ENCODE measurements at places on chromosomes 4 and X.
A peak's percentile ranks its signal among the peaks of the same experiment; 100 is the strongest.

- DNase-seq = no peak
Observed at GRCh38 chrX:130563476-130563875, 161.7 kb downstream of the RBMX2 start.

- no peak for DNase-seq
Observed at GRCh38 chrX:148161701-148162100, 180.6 kb downstream of the FMR1NB start.

DNA sequence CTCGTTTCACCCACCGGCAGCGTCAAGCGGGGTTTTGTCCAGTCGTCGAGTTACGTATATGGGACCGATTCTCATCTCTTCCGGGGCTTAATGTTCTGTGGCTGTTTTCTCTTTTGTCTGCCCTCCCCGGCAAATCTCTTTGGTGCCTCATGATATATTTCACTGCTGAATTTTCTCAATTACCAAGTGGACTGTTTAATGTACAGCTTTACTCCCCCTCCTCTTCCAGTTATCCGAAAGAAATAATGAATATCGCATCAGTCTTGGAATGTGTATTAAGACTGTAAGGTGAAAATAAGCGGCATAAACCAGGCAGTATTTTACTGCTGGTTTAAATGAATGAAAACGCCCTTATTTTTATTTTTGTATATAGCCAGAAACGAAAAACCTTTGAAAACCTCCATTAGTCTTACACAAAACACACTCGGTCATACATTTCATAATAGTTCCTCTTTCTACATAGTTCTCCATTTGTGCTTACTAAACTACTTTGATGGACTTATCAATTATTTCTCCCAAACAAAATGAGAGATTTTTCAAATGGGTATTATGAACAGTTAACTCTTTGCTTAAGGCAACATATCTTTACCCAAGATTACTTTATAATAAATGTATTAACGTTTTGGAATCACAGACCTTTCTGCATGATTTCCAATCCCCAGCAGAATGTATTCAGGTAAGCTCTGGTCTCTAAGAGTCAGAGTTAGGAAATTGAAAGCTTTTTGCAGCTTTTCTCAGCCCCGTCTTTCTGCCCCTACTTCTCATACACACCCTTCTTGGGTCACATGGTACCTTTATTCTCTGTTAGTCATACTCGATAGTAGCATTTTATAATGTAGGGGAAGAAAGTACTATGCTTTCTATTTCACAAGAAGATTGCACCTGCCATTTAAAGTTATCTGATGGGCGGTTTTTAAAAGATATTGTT is 979 bp downstream of the RP2 start:
- no peak for DNase-seq

DNA sequence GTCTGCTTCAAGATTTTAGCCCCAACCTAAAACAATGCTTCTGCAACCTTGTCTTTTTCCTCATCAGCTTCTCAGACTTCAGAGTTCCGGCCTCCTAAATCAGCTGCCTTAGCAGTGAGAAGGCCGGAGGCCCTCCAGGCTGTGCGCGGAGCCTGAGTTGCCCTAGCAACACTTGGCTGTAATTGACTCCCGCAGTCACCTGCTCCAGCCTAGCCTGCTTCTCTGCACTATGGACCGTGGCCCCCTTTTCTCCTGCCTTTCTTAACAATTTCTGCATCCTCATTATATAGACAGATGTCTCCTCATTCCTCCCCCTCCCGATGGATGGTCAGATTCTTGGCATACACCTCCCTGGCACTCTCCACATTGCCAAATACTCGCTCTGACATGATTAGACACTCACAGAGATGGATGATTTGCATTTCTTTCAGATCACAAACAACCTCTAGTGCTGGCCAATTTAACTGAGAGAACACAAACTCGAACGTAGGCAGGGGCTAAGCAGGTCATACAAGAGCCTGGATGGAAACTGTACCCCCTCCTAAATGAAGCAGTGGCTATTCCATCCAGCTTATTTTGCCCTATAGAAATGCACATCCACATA is 9.5 kb upstream of the HUWE1 start:
- DNase-seq = no peak

- no peak for DNase-seq
Observed at GRCh38 chr4:134622199-134622598, 420.6 kb upstream of the PABPC4L start.

DNA sequence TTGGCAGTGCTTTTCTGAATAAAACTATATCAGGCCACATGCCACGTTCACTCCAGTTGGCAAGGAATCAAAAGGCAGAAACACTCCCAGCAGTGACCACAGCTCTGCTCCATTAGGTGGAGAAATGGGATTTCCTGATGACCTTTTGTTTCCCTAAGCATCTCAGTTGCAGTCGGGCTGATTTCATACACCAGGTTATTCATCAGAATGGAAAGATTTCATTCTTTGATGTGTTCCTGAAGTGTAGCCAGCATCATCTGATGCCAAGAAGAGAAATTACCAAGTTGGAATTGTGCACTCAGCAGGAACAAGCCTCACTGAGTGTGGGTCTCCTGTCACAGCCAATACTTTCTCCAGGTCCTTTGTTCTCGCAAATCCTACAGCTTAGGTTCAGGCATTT is 193.7 kb downstream of the SPATA18 start:
- DNase-seq = no peak

DNA sequence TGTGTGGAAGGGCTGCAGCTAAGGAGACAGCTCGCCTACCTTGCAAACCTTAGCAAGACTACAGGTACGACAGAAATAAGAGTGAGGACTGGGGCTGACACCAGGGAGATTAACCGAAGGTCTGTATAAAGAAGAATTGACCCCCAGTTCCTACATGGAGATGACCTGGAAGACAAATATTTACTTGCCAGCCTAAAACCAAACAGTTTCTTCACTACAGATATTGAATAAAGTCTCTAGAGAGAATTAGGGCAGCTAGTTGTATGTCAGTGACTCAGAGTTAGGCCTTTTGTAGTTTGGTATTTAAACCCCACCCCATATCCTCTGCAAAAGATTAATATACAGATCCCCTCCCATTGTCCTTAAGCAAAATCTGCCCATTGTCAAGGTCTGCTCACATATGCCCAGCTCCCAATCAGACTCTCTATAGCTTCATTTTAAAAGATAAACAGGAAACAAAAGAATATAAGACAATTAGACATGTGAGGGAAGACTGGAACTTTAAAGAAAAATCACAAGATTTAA is 28.1 kb upstream of the FRMPD3 start:
- no peak for DNase-seq

GRCh38 chrX:39836802-39837420 is 260.8 kb downstream of the BCOR start:
- peak; percentile 25 for DNase-seq

DNA sequence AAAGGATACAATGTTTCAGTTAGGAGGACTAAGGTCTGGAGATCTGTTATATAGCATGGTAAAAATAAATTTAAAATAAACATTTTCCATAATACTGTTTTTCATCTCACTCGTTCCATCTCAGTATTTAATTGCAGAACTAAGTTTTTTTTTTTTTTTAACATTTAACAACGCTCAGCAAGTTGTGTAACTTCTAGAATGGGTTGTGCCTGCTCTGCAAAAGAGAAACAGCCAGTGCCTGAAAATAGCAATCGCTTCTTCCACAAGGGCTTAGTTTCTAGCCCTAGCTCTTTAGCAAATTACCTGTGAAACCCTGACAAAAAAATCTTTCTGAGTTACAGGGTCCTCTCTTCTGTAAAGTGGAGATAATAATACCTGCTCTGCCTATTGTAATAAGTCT is 41.9 kb downstream of the CNGA1 start:
- DNase-seq = no peak

DNA sequence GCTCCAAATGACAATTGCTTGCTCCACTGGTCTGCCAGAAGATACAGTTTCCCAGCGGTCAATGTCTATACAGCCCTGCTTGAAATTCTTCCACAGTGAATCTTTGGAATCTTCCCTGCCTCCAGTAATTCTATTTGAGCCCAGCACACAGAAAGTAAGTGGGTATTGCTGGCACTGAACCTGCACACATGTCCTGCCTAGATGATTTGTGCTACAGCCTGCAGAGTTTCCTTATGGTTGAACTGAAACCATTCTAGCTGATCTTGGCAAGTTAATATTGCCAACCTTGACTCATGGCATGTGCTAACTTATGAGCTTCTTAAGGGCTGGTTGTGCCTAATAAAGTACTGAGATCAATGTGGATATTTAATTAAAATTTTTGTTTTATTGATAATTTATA is 553.8 kb upstream of the GNPDA2 start:
- DNase-seq = no peak

- DNase-seq = no peak
Observed at GRCh38 chrX:133511041-133511440, 95.8 kb upstream of the GPC4 start.

DNA sequence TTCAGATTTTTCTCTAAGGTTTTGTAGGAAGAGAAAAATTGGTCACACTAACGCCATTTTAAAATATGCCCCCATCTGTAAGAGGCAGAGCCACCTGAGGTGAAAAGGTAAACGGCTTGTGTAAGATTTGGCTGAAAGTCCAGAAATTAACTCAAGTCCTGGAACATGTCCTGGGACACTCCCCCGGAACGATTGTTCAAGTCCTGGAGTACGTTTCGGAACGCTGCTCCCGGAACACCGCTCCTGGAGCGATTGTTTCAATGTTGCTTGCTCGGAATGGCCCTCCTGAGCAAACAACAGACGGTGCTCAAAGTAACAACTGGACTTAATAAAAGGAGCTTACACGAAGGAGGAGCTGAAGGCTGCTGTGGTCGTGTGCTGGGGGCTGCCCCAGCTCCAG is 796.5 kb upstream of the SLIT2 start:
- no peak for DNase-seq

- no peak for DNase-seq
Observed at GRCh38 chr4:132299841-132300240, 849.3 kb upstream of the PCDH10 start.

DNA sequence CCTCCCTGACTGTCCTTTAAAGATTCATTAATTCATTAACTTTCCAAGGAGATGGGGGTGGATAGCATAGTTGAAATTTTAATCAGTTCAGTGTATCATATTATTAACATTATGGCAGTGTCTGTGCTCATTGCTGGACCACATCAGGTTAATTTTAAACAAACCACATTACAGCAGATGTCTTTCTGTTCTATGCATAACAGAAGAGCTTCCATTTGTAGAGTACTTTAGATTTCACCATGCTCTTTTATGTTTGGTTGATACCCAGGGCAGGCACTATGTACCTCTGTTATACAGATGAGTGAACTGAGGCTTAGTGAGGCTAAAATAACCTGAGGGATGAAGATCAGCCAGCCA is 41.1 kb downstream of the AFF2 start:
- no peak for DNase-seq

DNA sequence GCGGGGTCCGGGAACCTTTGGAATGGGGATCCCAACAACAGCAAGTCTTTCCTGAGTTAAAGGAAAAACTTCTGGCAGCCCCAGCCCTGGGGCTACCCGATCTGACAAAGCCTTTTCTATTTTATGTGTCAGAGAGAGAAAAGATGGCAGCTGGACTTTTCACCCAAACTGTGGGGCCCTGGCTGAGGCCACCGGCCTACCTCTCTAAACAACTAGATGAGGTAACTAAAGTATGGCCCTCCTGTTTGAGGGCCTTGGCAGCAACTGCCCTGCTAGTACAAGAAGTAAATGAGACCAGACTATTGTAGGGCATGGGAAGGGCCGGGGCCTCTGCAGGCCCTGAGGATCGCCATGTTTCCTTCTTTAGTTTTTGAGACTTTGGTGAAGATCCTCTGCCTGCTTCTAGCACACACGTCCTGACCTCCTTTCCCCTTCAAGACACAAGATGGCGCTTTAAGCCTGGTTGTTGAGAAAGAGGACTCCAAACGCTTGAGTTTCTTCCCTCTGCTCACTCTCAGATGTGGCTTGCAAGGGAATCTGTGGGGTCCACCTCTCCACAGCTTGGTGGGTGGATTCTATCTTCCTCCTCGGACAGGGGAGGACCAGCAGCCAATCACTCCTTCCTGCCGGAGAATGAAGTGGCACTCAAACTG is 18.5 kb upstream of the DRD5 start:
- DNase-seq = peak; percentile 45

GRCh38 chr4:159308566-159309340 is 205.9 kb downstream of the RAPGEF2 start:
- DNase-seq = no peak

GRCh38 chr4:82450966-82451755 is 20.8 kb downstream of the ENOPH1 start:
- no peak for DNase-seq

DNA sequence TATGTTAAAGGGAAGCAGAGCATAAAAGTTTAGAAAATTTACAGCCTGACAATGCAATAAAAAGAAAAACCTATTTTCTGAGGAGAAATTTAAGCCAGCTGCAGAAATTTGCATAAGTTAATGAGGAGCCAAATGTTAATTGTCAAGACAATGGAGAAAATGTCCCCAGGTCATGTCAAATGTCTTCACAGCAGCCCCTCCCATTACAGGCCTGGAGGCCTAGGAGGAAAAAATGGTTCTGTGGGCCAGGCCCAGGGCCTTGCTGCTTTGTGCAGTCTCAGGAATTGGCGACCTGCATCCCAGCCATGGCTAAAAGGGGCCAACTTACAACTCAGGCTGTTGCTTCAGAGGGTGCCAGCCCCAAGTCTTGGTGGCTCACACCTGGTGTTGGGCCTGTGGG is 275.4 kb upstream of the RPS6KA3 start:
- no peak for DNase-seq

GRCh38 chr4:174714393-174715211 is 114.4 kb downstream of the GLRA3 start:
- DNase-seq = peak; percentile 23

Measured in activated CD4-positive, alpha-beta memory T cell treated with anti-CD3 and anti-CD28 coated beads for 36 hours (primary cell).